ENCODE measurements at places on chromosomes 11 and 22.

DNA sequence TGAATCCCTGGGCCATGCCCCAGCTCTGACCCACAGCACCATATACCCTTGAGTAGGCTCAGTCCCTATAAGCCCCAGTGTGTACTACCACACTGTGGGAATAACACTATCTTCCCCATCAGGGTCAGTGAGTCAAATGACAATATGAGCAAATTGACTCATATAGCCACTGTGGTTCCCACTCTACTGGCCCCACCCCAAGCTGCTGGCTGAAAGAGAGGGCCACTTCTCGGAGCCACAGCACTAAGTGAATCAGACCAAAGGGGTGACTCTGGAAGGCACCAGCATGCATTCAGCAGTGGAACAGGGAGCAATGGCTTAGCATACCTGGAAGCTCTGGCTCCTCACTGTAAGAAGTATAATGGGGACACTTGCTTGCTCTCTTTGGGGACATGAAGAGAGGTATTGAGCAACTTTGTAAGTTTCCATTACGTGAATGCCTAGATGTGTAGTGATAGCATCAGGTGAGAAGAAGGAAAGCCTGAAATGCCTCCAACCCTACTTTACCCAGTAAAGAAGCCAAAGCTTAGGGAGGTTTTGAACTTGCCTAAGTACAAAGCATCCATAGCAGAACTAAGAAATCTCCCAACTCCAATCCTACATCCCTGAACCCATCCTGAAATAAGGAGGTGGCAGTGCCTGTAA lies 13.5 kb downstream of the CD59 start:
- DNase-seq: no peak

DNA sequence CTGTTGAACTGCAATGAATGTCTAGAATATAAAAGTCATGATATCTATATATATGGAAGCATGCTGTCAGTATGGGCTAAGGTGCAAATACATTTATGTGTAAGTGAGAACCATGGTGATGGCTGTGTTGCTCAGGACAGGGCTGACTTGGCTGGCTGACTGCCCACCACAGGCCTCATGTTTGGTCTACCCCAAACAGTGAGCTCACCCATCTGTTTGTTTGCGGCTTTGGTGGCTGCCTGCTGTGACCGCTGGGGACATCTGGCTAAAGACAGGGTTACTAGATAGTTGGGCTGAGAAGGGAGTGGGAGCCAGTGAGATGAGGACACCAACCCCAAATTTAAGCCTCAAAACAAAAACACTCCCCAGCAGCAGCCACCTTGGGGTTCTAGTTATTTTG lies 6.3 kb downstream of the CD44 start:
- DNase-seq: peak; percentile 49

DNA sequence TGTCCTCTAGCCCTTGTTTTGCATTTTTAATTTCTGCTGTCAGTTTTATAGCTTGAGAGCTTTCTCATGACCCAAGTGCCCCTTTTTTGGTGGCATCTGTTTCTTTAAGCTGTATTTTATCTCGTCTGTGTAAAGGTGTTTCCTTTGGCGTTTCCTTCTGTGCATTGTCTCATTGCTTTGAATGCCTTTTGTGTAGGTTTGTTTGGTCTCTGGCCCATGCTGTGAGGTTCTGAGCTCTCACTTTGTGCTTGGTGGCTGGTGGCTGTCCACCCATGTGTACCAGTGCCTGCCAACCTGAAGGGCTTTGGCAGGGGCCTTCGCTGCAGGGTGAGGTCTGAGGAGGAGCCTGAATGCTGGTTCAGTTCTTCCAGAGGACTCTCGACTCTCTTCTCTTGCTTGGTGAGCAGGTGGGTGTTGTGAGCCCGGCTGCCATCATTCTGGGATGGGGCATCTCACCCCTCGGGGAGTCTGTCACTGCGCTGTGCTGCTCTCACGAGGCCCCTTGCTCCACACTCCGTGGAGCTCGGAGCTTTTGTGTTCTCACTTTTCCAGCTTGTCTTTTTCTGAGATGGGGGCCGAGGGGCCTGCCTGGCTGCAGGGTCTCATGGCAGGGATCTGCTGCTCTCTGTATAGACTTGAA lies 14.9 kb downstream of the AP2A2 start:
- DNase-seq: no peak

- no peak for DNase-seq
These were observed 73.0 kb downstream of the RTL6 start for GRCh38 chr22:44424867-44425693.

DNA sequence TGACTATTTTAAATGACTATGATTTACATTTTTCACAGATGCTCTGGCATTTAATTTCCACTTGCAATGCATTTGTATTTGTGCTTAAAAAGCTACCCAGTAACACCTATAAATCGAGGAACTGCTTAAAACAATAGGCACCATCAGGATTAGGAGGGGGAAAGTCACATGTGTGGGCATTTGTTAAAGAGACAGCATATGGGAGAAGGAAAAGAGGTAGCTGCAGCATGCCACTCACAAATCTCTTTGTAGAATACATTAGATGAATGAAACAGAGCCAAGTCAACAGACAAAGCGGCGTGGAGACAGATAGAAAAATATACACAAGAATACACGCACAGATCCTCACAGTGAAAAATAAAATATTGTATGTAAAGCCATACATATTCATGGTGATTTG lies 228.0 kb downstream of the CADM1 start:
- no peak for DNase-seq

- peak; percentile 48 for DNase-seq
These were observed 4.9 kb upstream of the CELSR1 start for GRCh38 chr22:46542011-46542985.

DNA sequence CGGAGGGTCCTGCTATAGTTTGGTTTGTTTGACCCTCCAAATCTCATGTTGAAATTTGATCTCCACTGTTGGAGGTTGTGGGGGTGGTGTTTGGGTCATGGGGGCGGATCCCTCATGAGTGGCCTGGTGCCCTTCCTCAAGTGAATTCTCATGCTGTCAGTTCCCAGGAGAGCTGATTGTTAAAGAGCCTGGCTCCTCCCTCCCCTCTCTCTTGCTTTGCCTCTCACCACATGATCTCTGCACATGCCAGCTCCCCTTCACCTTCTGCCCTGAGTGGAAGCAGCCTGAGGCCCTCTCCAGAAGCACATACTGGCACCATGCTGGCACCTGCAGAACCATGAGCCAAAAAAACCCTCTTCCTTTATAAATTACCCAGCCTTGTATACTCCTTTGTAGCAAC lies 7.1 kb downstream of the TSPAN18 start:
- DNase-seq: no peak

DNA sequence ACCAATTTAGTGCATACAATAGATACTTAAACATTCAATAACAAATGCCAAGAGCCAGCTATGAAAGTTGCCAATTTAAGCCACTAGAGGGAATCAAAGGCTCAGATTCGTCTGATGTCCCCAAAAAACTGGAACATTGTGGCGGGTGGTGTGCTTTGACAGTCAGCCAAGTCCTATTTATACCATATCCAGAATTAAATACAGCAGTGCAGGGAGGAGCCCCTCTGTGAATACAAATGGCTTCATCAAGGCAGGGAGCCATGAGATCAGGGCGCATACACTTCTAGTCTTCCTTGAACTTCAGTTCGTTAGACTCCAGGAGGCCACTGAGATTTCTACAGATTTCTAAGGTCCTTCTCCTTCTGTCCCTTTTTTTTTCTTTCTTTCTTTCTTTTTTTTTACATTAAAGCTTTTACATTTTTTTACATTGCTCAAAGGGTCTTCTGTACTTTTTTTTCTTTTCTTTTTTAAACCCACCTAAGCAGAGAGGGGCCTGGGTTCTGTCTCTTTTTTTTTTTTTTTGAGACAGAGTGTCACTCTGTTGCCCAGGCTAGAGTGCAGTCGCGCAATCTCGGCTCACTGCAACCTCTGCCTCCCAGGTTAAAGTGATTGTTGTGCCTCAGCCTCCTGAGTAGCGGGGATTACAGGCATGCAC lies 41.5 kb upstream of the HSPA8 start:
- DNase-seq: peak; percentile 2

- no peak for DNase-seq
These were observed 343.0 kb downstream of the RAB38 start for GRCh38 chr11:87832211-87832610.

GRCh38 chr11:619628-620050 lies 3.9 kb upstream of the IRF7 start:
- DNase-seq: no peak

- DNase-seq: peak; percentile 40
These were observed 8.7 kb upstream of the LAYN start for GRCh38 chr11:111531687-111532364.
